AML-193 (cell line): ENCODE measurements at places on chromosomes 5 and 9.

- no peak for DNase-seq
Observed at GRCh38 chr9:80320480-80320879, 748.7 kb downstream of the TLE4 start.

- DNase-seq = no peak
Observed at GRCh38 chr5:78573318-78573717, 75.3 kb downstream of the LHFPL2 start.

DNA sequence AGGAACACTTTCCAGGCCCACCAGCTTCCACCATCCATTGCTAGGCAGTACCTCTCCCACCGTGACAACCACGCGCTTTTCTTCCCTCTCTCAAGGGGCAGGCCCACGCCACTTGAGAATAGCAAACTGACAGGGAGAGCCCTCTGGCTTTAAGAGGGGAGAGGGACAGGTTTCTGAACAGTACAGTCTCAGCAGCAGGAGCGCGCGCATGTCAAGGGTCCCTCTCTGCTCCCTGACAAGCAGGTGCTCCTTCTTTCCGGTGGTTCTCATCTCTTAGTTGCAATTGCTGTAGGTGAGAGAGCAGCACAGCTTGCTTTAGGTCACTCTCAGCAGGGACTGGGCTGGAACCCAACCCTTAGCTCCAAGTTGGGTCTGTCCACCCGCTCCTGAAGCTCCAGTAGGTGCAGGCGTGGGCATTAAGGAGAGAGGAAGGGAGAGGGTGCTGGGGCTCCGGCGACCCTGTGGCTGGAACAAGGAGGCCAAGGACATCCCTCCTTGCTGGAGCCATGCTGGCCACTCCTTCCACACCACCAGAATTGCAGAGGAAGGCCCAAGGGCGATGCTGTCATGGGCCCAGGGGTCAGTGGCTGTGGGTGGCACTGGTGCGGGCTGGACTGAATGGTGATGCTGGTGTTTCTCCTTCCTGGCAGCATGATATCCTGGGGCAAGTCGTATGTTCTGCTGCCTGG is 9.0 kb upstream of the PHF2 start:
- no peak for DNase-seq

DNA sequence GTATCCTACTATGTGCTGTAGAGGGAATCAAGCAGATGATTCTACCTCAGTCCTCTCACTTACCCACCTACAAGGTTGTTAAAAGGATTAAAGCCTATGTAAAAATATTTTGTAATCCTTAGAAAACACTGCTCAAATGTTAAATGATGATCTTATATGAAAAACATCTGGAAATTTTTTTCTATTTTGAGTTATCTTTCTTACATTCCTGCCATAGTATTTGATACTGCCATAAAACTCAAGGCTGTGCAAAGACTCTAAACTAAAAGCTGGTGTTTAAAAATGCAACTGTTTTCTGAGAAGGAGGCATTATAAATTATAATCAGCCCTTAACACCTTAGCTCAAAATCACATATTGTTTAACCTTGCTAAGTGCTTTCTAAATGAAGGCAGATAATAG is 474.2 kb downstream of the PRELID2 start:
- DNase-seq = no peak

DNA sequence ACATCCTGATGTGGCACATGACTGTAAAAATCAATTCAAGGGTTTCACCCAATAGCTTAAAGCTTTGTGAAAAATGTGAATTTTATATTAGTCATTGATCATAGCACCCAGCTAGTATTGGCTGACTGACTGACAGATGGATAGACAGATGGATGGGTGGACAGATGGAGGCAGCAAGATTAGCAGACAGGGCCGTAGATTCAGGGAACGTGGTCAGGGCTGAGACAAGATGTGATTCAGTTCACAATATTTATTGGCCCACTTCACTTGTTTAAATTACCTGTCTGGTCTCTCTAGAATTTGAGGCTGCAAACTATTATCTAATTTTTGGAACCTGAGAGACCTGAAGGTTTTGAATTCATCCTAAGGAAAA is 12.0 kb upstream of the PCSK5 start:
- DNase-seq = no peak

DNA sequence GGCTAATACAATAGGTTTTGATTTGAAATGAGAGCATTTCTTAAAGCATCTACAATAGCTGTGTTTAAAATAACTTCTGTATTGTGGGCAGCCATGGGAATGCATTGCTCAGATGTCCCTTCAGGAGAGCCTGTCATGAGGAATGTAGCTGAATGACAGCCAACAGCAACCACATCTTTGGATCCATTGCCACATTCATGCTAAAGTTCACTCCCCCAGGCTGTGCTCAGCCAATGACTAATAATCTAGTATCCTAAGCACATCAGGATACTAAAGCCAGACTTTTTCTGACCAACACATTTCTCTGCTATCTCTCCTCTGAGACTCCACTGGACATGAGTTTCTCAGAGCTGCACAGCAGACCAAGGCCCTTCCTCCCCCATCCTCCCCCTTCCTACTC is 45.5 kb downstream of the HTR1A start:
- DNase-seq = no peak

- no peak for DNase-seq
Observed at GRCh38 chr9:135690836-135691570, 8.3 kb downstream of the SOHLH1 start.

GRCh38 chr9:71909887-71910649 is 925 bp downstream of the ABHD17B start:
- no peak for DNase-seq

DNA sequence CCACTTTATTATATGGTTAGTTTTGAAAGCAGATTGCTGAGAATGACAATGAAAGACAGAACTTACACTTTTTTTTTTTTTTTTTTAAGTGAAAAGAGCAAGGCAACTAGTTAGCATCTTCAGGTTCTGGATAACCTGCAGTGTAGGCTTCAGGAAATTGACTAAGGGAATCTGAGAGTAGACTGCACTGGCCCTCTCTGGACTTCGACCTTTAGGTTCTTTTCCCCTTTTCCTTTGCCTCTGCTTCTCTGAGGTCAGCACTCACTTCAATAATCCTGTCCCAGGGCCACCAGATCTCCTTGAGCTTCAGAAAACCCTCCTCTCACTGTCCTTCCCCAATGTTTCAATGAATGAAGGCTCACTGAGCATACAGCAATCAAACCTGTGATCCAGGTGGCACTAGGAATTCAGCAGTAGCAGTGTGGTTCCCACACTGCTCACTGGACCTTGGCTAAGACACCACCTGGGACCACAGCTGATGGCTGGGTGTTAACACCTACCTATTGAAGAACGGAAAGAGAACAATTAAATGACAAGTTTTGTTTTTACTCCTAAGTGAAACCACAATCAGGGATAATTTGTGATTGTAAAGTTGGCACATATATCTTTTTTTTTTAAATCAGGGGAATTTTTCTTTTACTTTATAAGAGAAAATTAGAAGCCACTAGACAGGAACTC is 85.8 kb upstream of the IL6ST start:
- no peak for DNase-seq

DNA sequence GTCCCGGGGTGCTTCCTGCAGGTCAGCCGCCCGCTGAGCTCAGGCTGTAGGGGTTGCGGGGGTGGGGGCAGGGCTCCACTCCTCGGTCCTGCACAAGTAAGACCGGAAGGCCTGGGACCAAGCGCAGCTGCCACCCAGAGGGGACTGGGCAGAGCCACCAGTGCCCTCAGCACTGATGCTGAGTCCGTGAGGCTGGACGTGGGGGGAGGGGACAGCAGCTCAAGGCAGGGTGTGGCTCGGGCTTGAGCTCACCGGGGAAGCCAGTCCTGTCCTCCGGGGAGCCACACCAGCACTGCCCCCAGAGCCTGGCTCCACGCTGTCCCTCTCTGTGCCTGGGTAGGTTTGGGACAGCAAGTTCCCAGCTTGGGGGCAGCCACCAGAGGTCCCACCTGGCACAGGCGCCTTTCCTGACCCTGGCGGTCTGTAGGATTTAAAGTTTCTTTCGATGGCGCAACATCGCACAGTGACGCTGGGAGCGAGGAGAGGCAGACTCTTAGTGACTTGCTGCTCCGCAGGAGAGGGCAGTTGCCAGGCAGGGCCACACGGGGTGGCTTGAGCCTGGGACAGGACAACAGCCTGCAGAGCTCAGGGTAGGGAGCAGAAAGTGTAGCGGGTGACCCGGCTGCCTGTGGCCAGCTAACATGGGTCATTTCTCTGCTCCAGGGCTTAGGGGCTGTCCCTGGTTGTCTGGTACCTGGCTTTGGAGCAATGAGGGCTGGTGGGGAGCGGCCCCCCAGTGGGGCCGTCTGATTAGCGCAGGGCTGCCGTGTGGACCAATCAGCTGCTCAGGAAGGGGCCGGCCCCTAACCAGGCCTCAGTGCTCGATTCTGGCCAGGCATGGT is 5.7 kb downstream of the LCN1 start:
- DNase-seq = no peak

- no peak for DNase-seq
Observed at GRCh38 chr5:137205231-137206027, 293.7 kb downstream of the SPOCK1 start.

- no peak for DNase-seq
Observed at GRCh38 chr5:133962801-133963476, 5.5 kb downstream of the C5orf15 start.

- DNase-seq = no peak
Observed at GRCh38 chr9:27535701-27536118, 6.1 kb upstream of the MOB3B start.

- DNase-seq = no peak
Observed at GRCh38 chr9:84691634-84692033, 22.1 kb downstream of the NTRK2 start.

DNA sequence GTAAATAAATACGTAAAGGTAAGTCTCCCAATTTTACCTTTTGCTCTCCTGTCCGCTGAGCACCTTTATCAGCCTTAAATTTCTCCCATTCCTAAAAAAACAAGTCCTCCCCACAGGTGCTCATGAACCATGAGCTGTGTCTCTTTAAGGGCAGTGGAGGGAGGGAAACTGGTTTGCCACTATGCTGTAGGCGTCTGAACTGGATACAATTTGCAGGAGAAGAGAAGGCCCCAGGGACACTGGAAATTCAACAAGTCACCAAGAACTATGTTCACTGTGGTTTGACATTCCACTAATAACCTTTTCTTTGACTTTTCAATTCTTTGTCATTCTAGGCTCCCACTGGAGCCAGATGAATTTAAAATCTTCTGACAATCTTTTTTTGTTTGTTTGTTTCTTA is 72.2 kb downstream of the LHFPL2 start:
- no peak for DNase-seq

- no peak for DNase-seq
Observed at GRCh38 chr9:131622523-131622922, 77.2 kb downstream of the PRRT1B start.

DNA sequence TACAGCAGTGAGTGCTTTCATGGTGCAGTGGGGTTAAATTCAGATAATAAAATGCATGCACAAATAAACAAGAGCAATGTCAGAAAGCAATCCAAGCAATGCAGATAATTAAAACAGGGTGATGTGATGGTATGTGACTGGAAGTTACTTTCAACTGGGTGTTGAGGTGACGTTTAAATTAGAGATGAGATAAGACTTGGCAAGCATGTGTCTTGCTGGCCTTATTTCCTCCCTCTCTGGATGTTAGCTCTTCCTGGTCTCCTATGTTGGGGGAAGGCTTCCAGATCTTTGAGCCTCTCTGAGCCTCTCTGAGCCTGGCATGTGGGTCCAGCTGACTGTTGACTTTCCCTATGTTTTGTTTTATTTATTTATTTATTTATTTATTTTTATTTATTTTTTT is 54.4 kb downstream of the DOCK2 start:
- DNase-seq = no peak

- DNase-seq = no peak
Observed at GRCh38 chr9:137478962-137479861, 20.1 kb upstream of the NSMF start.

GRCh38 chr5:34842554-34842953 is 3.6 kb downstream of the TTC23L start:
- DNase-seq = no peak

- DNase-seq = no peak
Observed at GRCh38 chr9:133578524-133579441, 30.4 kb downstream of the FAM163B start.

DNA sequence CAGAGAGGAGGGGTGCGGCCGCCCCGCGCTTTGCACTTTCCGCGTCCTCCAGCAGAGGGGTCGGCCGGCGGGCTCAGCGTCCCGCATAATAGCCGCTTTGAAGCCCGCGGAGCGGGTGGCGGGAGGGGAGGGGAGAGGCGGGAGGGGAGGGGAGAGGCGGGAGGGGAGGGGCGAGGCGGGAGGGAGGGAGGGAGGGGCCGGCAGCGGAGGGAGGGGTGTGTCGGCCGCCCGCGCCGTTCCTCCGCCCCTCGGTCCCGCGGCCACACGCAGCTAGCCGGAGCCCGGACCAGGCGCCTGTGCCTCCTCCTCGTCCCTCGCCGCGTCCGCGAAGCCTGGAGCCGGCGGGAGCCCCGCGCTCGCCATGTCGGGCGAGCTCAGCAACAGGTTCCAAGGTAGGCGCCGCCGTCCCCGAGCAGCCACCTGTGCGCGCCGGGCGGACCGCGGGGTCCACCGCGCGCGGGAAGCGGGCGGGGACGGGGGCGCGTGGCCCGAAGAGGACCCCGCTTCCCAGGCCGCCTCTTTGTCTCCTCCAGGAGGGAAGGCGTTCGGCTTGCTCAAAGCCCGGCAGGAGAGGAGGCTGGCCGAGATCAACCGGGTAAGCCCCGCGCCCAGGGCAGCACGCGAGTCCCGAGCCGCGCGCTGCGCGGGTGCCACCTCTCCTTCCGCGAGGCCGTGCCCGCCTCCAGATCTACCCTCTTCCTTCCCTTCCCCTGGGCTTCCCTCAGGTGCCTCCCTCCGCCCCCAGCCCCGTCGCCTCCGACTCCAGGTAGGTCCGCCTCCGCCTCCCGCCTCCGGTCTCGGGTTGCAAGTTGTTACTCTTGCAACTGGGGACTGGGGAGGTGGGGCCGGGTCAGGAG is at the start of gene AIF1L:
TSS of gene AIF1L (plus strand) at position 263 of the 857 bp plus-strand sequence. CDS start at position 362, 99 bp downstream.
- DNase-seq = no peak

DNA sequence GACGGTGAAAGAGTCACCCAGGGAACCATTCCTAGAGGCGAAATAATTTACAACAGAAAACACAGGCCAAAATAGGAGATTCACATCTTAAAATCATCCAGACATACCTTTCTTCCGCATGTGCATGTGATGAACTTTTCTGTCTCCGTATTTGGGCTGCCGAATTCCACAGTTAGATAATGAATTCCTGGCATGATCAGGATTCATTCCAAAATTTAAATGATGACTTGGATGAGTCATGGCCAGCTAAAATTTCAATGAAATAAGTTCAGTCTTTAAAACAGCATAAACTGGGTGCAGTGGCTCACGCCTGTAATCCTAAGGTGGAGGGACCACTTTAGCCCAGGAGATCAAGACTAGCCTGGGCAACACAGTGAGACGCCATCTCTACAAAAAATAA is 82.7 kb downstream of the DROSHA start:
- no peak for DNase-seq

GRCh38 chr9:137037035-137037434 is 5.1 kb upstream of the FUT7 start:
- DNase-seq = no peak

GRCh38 chr9:79408200-79408599 is 163.6 kb upstream of the TLE4 start:
- no peak for DNase-seq
